Endothelial cell (in vitro differentiated cells): ENCODE measurements at places on chromosomes 12 and 14.

GRCh38 chr12:121810234-121810817, 6.5 kb downstream of the SETD1B start:
- DNase-seq = no peak

- no peak for DNase-seq
Measured at GRCh38 chr12:128111951-128112350, 155.0 kb upstream of the TMEM132C start.

- no peak for DNase-seq
Measured at GRCh38 chr12:38141861-38142260, 174.7 kb upstream of the ALG10B start.

DNA sequence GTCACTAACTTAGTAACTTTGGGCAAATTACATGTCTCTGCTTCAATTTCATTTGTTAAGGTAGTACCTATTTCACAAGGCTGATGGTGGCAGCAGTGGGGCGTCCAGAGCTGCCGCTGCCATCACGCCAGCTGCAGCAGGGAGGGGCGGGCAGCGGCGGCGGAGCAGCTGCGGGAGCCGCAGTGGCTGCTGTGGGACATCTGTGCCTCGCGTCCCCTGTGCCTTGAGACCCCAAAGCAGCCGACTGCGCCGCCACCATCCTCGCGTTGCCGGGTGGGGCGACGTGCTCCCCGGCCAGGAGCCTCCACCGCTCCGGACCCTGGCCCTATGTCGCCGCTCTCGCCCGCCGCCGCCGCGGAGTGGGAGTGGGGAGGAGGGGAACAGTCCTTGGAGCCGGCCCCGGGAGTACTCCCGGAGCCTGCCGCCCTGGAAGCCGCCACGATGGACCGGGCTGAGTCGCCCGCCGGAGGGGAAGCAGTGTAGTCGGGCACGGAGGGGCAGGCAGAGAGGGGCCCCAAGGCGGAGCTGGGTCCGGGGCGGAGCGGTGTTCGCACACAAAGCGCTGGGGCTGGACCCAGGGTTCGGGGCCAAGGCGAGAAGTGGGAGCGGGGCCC, 51.4 kb downstream of the A2M start:
- DNase-seq = peak; percentile 69

GRCh38 chr12:105461271-105461943, 130.9 kb downstream of the C12orf75 start:
- no peak for DNase-seq

GRCh38 chr14:49196327-49196726, 389.9 kb downstream of the RPS29 start:
- no peak for DNase-seq

DNA sequence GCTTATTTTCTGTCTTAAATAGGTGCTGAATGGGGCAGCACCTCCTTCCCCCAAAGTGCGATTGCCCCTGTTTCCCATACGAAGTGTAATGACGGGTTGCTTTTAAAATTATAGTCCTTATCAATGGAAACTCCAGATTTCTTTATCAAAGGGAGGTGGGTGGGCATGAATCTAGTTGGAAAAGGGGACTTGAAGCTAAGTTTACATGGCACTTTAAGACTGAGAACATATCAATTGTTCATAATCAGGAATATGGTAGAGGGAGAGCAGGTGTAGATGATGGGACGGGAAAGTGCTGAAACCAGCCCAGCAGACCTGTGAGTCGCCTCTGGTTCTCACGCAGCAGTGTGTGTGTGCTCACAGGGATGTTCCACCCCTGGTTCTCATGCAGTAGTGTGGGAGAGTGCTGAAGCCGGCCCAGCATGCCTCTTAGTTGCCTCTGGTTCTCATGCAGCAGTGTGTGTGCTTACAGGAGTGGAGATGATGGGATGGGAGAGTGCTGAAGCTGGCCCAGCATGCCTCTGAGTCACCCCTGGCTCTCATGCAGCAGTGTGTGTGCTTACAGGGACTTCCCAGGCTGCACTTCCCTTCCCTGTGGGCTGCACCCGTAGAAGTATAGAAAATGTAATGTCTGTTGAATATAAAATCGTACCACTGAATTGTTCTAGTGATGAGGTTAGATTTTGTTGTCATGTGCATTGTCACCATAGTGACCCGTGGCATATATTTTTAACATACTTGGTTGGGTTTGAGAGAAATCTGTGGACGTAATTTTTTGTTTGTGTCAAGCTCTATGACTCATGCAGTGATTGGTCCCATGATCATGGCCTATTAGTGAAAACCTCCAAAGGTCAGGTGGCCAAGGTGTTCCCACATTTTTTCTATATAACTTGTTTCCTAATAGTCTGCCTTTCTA, 51.6 kb downstream of the GPATCH2L start:
- DNase-seq = no peak

DNA sequence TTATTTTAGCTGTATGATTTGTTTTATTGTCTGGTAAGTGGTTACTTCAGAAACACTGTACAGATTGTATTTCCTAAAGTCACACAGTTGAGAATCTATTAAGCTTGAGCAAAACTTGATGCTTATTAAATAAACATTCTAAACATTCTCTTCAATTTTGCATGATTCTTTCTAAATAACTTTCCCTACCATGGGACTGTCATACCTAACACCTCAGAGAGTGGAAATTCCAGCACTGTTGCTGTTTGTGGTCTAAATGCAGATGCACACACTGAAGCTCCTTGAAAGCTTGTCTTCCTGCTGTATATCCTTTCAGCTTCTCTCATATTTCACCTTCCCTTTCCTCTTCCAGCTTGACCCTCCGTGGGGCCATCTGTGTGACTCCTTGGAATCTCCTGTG, 392.0 kb downstream of the LRIG3 start:
- no peak for DNase-seq

- DNase-seq = no peak
Measured at GRCh38 chr14:50669441-50669986, 1.4 kb upstream of the SAV1 start.

DNA sequence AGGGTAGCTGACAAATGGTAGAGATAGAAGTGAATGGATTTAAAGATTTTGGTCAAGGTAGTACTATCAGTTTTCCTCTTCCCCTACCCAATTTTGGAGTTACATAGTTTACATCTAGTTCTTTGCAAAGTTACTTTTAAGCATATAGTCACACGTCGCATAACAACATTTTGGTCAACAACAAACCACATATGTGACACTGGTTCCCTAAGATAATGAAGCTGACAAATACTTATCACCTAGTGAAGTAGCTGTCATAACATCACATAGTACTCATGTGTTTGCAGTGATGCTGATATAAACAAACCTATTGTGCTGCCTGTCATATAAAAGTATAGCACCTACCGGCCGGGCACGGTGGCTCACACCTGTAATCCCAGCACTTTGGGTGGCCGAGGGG, 45.4 kb downstream of the YAF2 start:
- DNase-seq = no peak

DNA sequence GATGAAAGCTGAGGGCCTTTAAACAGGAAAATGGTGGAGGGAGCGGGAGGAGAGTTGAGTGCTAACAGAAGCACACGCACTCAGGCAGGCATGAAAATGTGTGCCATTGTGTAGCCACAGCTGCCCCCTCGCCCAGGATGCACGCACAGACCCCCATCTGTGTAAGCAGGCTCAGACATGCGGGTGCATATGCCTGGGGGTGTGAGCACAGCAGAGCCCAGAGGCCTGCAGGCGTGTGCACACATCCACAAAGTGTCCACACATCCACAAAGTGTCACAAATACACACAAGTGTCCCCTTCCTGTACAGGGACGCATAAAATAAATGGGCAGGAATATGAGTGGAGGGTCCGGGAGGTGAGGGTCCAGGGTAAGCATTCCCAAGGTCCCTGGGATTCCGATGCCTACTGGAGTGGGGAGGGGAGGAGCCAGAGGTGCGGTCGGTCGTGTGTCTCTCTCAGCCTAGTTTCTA, 805 bp upstream of the KRT7 start:
- no peak for DNase-seq

DNA sequence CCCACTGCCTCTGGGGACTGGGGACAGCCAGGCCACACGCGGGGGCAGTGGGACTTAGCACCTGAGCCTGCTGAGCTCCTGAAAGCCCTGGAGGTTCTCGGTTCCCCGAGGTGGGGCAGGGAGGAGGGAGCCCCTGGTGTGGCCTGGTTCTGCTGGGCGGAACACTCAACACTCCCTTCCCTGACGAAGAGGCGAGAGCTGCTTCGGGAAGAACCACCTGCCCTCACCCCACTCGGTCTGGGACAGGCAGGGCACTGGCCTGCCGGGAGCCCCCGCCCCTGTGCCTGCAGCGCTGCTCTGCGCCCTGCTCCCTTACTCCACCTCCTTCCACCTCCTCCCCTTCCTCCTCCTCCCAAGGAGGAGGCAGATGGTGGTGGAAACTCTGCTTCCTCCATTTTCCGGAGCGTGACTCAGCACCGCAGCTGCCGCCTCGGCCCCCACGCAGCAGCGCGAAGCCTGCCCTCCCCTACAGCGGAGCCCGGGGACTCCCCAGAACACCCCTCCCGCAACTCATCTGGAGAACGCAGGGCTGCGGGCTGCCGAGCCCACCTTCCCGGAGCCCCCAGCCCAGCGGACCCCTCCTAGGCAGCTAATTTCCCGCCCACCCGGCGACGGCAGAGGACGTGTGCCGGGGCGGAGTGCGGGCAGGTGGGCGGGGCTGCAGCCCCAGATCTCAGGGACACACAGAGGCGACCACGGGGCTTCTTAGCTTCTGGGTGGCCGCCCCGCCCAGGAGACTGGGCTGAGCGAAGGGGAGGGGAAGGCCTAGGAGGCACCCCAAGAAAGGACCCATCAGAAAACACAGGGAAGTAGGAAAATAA, 11.7 kb upstream of the INF2 start:
- DNase-seq = peak; percentile 74
